ENCODE measurements at places on chromosomes 4 and X. TPM values are rescaled to one million over a fixed set of nuclear protein-coding genes. Genes with fewer than 3 reads are reported as not detected.

The HSFX1 gene
- 0.11 TPM for total RNA-seq

The GCNA gene
- total RNA-seq: 6.0 TPM

The STARD8 gene
- total RNA-seq: 0.43 TPM

The ODAM gene
- not detected for total RNA-seq

The PRDM8 gene
- 3.8 TPM for total RNA-seq

The OPN1MW2 gene
- not detected for total RNA-seq

The ZNF718 gene
- 2.6 TPM for total RNA-seq

GRCh38 chr4:94127707-94128328 lies 79.8 kb upstream of the SMARCAD1 start:
- DNase-seq: no peak

- DNase-seq: no peak
These were observed 102.0 kb downstream of the ARSF start for GRCh38 chrX:3143043-3143799.

DNA sequence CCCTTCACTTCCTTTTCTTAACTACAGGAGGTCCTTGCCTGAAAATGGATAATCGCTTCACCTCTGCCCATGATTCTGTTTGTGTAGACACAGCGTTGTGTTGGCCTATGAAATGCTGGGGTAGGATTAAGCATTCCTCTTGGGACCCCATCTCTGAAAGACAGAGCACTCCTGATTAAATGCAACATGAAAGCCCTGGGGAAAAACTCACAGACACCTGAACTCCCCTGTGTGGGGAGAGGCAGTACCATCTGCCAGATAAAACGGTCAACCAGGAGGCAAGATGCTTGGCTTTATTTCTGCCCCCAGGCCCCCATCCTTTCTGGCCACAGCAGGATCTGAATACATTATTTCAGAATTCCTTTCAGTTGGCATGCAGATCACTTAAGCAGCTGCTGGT lies 1.9 kb downstream of the LGI2 start:
- DNase-seq: no peak

GRCh38 chrX:67648361-67648760 lies 104.5 kb downstream of the AR start:
- no peak for DNase-seq

GRCh38 chr4:85050736-85051135 lies 84.2 kb upstream of the WDFY3 start:
- DNase-seq: no peak

GRCh38 chr4:176333076-176333475 lies 13.3 kb downstream of the SPCS3 start:
- DNase-seq: no peak

DNA sequence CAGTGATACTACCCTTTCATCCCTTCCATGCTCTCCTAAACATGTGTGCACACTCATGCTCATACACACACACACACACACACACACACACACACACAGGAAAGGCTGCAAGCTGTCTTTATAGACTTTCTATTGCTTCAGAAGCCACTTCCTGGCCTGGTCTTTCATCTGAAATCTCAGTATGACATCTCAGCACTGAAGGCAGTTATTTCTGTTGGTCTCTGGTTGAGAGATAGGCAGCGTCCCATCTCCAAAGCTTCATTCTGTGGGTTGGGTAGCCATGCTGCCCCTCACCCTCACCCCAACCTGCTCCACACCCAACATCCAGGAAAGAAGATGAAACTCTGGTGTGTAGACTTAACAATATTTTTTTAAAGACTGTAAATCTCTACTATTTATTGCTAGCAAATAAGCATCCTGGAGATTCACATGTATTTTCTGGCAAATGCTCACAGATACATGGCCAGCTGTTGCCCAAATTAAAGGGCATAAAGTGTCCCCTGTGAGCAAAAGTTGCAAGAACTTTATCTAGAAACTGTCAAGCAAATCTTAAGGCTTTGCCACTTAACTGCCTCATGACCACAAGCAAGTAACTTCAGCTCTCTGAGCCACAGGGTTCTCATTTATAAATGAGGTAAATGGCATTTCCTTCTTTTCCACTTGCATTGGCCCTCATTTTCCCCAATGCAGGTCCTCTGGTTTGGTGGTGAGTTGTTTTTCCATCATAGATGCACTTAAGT lies 189.8 kb upstream of the AFF2 start:
- no peak for DNase-seq

DNA sequence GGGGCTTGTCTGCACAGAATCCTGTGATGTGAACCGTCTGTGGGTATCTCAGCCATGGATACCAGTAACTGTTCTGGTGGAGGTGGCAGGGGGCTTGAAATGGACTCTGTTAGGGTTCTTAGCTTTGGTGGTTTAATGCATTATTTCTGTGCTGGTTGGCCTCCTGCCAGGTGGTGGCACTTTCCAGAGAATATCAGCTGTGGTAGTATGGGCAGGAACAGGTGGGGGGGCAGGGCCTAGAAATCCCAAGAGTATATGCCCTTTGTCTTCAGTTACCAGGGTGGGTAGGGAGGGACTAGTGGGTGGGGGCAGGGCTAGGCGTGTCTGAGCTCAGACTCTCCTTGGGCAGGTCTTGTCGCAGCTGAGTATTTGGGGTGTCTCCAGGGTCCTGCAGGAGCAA lies 106.7 kb downstream of the KIT start:
- DNase-seq: no peak

- DNase-seq: no peak
These were observed 5.6 kb downstream of the HAND2 start for GRCh38 chr4:173524218-173525117.

DNA sequence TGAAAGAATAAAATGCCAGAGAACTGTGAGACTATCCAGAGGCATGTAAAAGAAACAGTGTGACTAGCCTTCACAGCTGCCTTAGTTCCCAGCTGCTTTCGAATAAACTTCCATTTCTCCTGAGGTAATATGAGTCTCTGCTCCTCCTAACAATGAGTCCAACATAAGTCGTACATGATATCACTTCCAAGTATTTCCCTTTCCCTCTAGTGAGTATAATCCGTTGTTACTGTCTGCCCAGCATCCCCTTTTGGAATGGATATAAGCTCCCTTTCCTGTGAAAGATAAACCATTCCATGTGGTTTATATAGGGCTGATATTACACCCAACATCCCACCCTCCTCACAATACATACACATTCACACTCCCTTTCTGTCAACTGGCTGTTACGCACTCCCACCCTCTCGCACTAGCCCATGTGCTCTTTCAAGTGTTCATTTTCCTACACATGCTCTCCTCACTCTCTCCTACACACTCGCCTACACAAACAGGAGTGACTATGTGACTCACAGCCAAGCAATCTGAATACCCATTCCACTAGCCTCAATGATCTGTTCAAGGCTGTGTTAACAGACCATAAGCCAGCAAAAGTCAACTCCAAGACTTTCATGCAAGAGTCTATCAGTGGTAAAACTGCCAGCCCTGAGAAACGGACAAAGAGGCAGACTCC lies 5.0 kb downstream of the NAF1 start:
- no peak for DNase-seq

GRCh38 chr4:48133669-48134068 lies 381 bp downstream of the TXK start:
- no peak for DNase-seq

GRCh38 chr4:107258359-107258758 lies 222.2 kb upstream of the DKK2 start:
- no peak for DNase-seq

GRCh38 chrX:47815901-47816845 lies 20.5 kb upstream of the ZNF81 start:
- DNase-seq: no peak

Measured in activated naive CD4-positive, alpha-beta T cell treated with anti-CD3 and anti-CD28 coated beads, Interleukin-2, amount 50 U/mL, for 72 hours (primary cell).